ENCODE measurements at places on chromosomes 7 and 10.

DNA sequence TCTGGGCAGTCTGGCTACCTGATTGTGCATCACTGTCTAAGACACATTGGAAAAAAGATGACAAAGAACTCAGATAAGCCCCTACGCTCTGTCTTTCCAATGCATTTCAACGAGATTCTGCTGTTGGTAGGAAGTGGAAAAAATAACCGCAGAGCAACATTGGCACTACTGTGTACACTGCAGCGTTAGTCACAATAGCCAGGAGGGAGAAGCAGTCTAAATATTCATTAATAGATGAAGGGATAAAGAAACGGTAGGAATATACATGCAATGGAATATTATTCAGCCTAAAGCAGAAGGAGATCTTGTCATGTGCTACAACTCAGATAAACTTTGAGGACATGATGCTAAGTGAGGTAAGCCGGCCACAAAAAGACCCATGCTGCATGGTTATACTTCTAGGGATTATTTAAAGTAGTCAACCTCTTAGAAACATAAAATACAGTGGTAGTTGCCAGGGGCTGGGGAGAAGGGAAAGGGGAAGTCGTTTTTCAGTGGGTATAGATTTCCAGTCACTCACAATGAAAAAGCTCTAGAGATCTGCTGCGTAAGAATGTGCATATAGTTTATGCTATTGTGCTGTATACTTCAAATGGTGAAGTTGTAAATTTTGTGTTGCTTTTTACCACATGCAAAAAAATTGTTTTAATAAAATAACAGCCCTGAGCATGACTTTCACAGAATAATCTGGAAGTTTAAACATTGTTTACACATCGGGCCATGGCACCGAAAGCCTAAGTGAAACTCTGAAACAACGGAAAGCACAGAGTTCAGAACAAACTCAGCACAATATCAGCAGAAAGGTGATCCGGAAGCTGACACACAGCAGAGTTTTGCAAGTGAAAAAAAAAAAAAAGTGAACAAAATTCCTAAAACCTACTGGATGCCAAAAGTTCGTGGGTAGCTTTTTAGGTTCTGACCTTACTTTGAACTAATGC lies 40.1 kb downstream of the ELMO1 start:
- DNase-seq = peak; percentile 23

DNA sequence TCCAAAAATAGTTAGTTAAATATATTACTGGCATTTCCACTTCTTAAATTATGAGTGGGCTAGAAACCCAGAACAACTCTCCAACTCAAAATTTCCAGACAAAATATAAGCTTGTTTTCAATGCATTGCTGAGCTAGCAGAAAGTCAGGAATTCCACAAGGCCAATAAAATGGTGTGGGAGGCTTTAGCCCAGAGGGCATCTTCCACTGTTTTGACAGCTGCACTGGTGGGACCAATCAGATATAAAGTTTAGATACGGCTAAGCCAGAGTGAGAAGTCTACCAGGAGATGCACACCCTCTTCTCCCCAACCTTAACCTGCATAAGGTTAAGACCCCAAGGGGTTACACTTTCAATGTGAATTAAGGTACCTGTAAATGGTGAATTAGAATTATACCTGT lies 76.6 kb downstream of the AMPH start:
- DNase-seq = no peak

GRCh38 chr10:85786401-85786899 lies 580.1 kb downstream of the GRID1 start:
- DNase-seq = no peak

- DNase-seq = no peak
Observed at GRCh38 chr10:7541137-7542087, 125.4 kb downstream of the ITIH5 start.

DNA sequence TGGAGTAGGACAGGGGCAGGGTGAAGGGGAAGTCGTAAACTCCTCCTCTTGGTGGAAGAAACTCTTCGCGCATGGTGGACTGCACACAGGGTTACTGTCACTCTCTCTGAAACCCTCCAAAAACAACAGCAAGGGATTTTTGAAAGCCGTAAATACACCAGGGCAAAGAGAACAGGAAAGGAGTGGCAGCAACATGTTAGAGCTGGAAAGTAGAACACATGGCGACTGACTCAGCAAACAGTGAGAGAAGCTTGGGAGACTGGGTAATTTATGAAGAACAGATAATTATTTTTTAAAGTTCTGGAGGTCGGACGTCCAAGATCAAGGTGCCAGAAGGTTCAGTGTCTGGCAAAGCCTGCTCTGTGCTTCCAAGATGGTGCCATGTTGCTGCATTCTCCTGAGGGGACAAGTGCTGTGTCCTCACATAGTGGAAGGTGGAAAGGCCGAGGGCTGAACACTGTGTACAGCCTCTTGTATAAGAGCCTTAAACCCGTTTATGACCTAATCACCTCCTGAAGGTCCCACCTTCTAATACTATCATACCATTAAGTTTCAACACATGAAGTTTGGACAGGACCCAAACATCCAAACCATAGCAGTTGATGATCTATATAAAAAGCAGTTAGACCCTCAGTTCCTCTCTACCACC lies 22.5 kb upstream of the C10orf53 start:
- no peak for DNase-seq

- no peak for DNase-seq
Observed at GRCh38 chr7:13829914-13830900, 159.3 kb downstream of the ETV1 start.

- DNase-seq = no peak
Observed at GRCh38 chr7:12322903-12323300, 80.8 kb downstream of the VWDE start.

DNA sequence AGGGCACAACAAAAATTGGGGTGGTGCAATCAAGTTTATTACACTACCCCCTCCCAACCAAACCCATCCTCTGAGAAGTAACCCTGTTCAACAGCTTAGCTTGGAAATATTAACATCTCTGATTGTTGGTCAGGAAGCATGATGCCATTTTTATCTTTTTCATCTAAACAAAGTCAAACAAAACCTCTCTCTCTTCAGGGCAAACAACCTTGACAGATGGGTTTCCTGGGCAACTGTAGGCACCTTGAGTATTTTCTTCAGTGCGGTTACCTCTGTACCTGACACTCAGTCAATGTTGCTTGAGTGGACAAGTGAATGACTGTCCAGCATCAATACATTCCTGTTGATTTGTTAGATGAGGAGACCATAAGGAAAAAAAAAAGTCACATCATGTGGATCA lies 183.6 kb downstream of the NRP1 start:
- peak; percentile 74 for DNase-seq

- no peak for DNase-seq
Observed at GRCh38 chr7:54888734-54889082, 129.7 kb upstream of the SEC61G start.

GRCh38 chr10:85967594-85967993 lies 399.0 kb downstream of the GRID1 start:
- DNase-seq = no peak

GRCh38 chr10:87585565-87586514 lies 73.8 kb upstream of the PAPSS2 start:
- no peak for DNase-seq

GRCh38 chr10:118564652-118565051 lies 30.8 kb downstream of the PRLHR start:
- DNase-seq = no peak

DNA sequence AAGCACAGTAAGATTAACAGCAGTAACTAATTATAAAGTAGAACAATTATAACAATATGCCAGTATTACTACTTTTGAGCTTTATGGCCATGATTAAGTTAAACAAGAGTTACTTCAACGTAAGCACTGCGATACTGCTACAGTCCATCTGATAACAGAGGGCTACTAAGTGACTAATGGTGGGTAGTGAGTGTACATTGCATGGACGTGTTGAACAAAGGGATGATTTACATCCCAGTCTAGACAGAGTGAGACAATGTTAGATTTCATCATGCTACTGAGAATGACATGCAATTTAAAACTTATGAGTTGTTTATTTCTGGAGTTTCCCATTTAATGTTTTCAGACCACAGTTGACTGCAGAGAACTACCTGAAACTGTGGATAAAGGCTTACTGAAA lies 45.6 kb downstream of the TPST1 start:
- no peak for DNase-seq

DNA sequence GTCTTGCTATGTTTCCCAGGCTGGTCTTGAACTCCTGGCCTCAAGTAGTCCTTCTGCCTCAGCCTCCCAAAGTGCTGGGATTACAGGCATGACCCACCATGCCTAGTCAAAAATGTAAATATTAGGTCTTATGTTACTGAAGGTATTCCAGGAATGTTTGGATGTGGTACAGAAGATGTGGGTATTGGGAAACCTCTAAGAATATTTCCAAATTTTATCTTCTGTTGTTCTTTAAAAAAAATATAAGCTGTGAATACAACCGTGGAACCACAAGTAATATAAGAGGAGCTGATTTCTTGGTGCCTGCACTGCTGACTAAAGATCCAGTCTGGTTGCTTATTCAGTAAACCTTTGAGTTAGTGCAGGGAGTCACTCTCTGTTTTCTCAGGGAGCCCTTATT lies 178.3 kb downstream of the AUTS2 start:
- DNase-seq = no peak

GRCh38 chr7:3229904-3230470 lies 71.1 kb upstream of the SDK1 start:
- no peak for DNase-seq

GRCh38 chr10:75439811-75440210 lies 8.4 kb downstream of the LRMDA start:
- DNase-seq = no peak

- peak; percentile 23 for DNase-seq
Observed at GRCh38 chr7:44622342-44623151, 16.1 kb downstream of the OGDH start.

- no peak for DNase-seq
Observed at GRCh38 chr7:48416327-48416908, 245.2 kb downstream of the ABCA13 start.

- no peak for DNase-seq
Observed at GRCh38 chr7:82507976-82508677, 64.5 kb upstream of the CACNA2D1 start.

GRCh38 chr7:152847386-152847908 lies 87.9 kb downstream of the ACTR3B start:
- no peak for DNase-seq

DNA sequence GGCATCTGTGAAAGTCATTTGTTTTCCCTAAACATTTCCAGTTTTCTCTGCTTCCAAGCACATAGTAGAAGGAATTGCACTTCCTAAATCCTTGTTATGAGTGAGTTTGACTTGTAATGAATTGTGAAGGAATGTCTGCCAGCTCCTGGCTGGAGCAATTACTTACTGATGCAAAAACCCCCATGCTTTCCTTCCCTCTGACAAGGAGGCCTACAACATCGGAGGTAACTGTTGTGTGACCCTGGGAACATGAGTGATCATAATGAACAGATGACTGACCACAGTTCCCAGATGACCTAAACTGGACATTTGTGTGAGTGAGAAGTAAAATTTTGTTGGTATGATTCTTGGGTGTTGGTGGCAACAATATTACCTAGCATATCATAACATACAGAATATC lies 21.4 kb upstream of the CPVL start:
- DNase-seq = no peak

DNA sequence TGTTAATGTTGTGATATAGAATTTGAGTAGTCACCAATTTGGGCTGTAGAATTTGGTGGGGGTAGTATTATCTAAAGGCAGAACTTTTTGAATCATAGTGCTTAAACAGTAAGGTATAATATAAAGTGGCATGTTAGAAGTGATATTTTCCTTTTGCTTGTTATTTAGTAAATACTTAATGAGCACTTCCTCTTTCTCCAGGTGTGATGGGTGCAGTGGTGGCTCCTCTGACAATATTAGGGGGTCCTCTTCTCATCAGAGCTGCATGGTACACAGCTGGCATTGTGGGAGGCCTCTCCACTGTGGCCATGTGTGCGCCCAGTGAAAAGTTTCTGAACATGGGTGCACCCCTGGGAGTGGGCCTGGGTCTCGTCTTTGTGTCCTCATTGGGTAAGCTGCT lies 10.5 kb downstream of the GHITM start:
- no peak for DNase-seq

DNA sequence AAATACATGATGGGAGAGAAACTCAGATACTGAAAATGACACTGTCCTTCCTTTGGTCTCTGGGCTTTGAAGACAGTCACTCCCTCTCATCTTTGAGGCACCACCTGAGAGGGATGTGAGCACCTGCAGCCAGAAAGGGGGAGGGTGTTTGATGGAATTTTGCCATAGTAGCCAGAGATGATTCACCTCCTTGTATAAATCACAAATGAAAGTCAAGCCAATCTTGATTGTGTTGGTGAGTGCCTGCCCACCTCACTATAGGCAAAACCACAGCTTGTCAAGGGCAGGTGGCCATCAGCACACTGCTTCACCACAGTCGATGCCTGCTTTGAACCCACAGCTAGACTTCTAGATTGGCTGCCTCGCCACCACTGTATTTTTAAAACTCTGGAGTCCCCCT lies 48.2 kb downstream of the PON1 start:
- DNase-seq = no peak

GRCh38 chr10:18308600-18308999 lies 168.4 kb downstream of the CACNB2 start:
- no peak for DNase-seq

DNA sequence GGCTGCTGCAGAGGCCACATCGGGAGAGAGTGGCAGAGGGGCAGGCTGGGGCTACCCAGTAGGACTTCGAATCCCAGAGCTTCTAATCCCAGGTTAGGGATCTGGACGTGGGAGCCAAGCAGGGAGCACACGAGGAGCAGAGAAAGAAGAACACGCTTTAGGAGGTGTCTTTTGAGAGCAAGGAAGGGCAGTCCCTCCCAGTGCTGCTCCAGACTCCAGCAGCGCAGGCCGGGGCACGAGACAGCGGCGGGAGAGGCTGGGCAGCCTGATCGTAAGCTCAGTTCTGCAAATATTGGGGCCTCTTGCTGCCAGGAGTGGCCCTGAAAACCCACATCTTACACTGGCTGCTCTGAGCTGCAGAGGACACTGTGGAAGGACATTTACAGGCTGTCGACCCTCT lies 75.9 kb downstream of the HIPK2 start:
- no peak for DNase-seq

- DNase-seq = no peak
Observed at GRCh38 chr7:84274029-84274638, 79.5 kb upstream of the SEMA3A start.

- DNase-seq = no peak
Observed at GRCh38 chr10:84820120-84820519, 491.7 kb downstream of the CCSER2 start.

GRCh38 chr7:117872561-117873309 lies 506 bp downstream of the CTTNBP2 start:
- DNase-seq = no peak

- no peak for DNase-seq
Observed at GRCh38 chr10:118458957-118459641, 117.0 kb upstream of the FAM204A start.

GRCh38 chr7:55502858-55503440 lies 69.4 kb downstream of the VOPP1 start:
- no peak for DNase-seq

Data from central memory CD4-positive, alpha-beta T cell (primary cell).